ENCODE measurements at places on chromosomes 11 and 22.

DNA sequence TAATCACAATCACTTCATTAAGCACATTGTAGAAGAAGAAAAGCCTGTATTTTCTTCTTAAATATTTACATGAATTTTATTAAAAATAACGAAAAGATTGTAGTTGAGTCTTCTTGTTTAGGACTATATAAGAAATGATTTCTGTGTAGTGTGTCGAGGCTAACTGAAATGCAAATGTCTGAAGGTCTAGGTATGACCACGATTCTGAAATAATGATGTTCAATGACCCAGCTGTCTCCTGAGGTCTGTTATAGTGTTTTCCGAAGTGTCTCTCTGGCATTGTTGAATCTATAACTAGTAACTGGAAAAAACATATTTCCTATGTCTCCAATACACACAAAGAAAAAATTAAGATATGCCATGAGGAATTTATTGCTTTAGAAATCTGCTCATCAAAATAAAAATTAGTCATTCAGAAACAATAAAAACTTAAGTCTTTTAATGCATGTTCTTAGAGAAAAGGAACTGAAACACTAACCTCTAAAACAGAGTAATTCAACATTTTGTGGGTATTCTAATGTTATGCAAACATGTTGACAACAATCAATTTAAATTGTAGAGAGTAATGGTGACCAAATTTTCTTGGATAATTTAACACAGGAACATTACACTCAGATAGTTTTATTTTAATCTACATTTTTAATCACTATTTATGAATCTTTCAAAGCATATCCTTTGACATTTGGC is 55.0 kb downstream of the CASP12 start:
- no peak for DNase-seq

- no peak for DNase-seq
These were observed 4.4 kb upstream of the ZNRD2 start for GRCh38 chr11:65565624-65566453.

DNA sequence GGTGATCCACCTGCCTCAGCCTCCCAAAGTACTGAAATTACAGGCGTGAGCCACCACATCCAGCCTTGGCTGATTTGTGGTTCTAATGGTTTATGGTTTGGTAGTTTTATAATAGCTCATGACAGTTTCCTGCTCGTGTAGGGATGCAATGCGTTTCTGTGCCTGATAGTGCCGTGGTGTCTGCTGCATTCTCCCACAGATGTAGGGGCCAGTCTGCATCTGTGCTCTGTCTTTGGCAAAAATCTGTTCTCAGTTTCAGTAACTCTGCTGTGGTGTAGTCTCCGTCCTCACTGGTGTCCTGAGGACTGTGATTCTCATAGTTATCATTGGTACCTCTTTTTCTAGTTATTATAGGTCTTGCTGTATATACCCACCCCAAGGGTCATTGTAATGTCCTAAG is 16.3 kb downstream of the ST14 start:
- DNase-seq = no peak

- DNase-seq = no peak
These were observed 21.4 kb upstream of the FGF3 start for GRCh38 chr11:69840371-69841169.

- DNase-seq = no peak
These were observed 83.0 kb downstream of the TRAF6 start for GRCh38 chr11:36427079-36427478.

DNA sequence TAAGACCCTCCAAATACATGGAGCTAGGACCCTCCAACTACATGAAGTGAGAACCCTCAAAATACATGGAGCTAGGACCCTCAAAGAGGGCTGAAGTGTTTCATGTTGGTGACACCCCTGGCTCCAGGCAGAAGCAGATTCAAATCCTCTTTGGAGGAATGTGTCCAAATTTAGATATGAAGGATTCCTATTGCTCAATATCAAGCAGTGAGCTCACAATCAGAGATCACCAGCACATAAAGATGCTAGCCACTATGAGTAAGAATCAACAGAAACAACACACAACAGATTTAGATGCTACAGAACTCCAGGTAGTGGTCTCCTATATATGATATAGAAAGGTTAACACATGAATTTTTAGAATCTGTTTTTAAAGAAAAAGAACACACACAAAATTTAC is 11.2 kb upstream of the RAB3IL1 start:
- no peak for DNase-seq

DNA sequence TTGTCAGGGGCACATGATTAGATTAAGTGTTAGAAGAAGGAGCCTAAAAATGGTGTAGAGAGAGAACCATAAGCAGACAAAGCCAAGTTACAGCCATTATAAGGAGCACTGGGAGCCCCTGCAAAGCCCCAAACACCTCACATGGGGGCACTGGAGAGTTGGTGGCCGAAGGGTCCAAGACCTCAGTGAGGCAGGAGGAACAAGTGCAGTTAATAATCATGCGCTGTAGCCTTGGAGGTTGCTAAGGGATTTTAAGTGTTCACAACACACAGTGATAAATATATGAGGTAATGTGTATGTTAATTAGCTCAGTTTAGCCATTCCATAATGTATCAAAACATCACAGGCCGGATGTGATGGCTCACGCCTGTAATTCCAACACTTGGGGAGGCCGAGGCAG is 54.4 kb upstream of the JAM3 start:
- peak; percentile 56 for DNase-seq

GRCh38 chr11:94539420-94539819 is 4.3 kb upstream of the FUT4 start:
- DNase-seq = no peak

DNA sequence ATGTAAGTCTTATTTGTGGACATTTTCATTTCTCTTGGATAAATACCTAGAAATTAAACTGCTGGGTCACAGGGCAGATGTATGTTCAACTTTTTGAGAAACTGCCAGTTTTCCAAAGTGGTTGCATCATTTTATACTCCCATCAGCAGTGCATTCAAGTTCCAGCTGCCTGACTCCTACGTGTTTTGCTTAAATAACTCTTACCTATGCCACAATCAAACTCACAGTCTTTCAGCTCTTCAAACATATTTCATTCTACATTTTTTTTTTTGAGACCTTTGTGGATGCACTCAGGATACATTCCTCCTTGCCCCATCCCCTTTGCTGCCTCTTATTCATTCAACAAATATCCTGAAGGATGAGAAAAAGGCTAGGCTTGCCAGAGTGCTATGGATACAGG is 9.2 kb downstream of the TCF20 start:
- DNase-seq = no peak

GRCh38 chr11:87740968-87741367 is 434.3 kb downstream of the RAB38 start:
- no peak for DNase-seq

GRCh38 chr11:61627850-61628661 is 47.2 kb upstream of the SYT7 start:
- DNase-seq = peak; percentile 26

GRCh38 chr11:74519710-74520109 is 26.2 kb upstream of the LIPT2 start:
- no peak for DNase-seq

- no peak for DNase-seq
These were observed 812.8 kb downstream of the TBC1D22A start for GRCh38 chr22:47575291-47575690.

- no peak for DNase-seq
These were observed 3.7 kb downstream of the PTPRCAP start for GRCh38 chr11:67433536-67434394.

DNA sequence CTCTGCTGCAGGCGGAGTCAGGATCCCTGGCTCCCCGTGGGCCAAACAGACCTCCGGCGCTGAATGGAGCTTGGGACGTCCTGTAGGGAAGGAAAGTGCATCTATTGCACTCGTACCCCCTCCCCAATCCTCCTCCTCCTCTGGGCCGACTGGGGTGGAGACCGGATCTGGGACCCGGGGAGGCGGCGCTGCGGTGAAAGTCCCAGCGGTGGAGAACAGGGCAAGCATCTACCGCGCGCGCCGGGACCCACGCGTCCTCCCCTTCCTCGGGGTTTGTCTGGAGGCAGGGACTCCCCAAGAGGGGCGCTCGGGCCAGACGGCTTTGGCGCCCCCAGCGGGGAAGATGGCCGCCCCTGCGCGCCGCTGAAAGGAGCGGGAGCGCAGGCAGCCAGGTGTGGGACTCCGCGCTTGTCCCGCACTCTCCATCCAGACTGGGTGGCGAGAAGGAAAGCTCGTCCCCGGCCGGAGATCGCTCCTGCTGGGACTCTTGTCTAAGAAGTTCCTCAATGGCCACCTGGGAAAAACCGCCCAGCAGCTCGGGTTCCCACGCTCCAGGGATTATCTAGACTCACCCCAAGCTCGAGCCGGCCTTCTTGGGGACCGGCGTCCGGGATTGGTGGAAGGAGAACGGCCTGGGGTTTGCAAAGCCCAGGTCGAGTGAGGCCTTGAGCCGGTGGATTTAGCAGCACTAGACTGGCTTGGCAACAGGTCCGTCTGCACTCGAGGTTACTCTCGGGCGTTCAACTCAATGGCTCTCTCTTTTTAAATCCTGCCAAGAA is 718 bp downstream of the FADS2 start:
- peak; percentile 64 for DNase-seq

DNA sequence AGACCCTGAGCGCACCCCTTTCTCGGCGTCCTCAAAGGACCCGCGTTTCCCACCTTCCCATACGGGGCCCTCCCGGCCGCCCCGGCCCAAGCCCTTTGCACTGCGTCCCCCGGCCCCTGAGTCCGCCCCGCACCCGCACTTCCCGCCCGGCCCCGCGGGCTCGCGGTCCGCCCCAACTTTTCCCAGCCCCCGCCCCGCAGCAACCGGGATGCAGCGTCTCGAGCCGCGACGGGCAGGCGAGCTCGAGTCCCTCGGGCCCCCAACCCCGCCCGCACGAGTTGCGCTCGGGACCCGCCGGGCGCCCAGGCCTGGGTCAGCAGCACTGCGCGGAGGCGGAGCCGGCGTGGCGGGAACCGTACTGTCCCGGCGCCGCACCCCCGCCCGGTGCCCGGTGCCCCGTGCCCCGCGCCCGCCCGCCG is 371 bp downstream of the SMCO4 start:
- peak; percentile 19 for DNase-seq

DNA sequence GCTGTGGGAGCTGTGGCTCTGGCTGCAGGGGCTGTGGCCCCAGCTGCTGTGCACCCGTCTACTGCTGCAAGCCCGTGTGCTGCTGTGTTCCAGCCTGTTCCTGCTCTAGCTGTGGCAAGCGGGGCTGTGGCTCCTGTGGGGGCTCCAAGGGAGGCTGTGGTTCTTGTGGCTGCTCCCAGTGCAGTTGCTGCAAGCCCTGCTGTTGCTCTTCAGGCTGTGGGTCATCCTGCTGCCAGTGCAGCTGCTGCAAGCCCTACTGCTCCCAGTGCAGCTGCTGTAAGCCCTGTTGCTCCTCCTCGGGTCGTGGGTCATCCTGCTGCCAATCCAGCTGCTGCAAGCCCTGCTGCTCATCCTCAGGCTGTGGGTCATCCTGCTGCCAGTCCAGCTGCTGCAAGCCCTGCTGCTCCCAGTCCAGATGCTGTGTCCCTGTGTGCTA is 514 bp downstream of the KRTAP5-9 start:
- no peak for DNase-seq

DNA sequence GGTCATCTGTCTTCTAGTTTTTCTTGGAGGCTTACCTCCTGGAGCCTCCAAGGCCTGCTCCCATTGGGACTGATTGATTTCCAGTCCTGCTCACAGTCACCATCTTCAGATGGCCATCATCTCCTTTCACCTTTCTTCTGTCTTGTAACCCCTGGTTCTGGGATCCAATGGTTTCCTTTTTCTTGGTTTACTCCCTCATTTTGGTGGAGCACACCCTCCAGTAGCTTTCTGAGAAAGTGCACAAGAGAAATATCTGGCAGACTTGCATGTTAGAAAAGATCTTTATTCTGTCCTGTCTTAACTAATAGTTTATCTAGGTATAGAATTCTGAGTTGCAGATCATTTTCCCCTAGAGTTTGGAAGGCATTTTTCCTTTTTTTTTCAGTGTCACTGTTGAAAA is 50.9 kb downstream of the MPPED1 start:
- no peak for DNase-seq

DNA sequence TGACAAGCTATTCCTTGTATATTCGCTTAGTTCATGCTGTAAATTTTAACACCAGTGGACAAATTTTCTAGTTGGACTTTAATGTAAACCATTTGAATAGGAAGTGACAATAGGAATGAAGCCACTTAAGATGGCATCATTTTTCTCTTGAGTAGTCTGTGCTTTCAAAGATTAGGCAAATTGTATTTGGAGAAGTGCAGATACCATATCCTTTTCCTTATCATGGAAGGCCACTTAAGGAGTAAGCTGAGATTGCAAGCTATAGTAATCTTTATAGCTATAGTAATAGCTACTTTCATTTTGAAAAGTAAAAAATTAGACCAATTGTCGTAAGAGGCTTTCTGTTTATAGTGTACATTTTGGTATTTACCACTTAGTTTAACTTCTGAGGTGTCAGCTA is 12.8 kb downstream of the CAPRIN1 start:
- DNase-seq = no peak

GRCh38 chr11:47378010-47378835 is at the start of gene SPI1:
SPI1 (minus strand) TSS chr11:47378547; CDS start chr11:47378353, 194 bp downstream.
- no peak for DNase-seq

DNA sequence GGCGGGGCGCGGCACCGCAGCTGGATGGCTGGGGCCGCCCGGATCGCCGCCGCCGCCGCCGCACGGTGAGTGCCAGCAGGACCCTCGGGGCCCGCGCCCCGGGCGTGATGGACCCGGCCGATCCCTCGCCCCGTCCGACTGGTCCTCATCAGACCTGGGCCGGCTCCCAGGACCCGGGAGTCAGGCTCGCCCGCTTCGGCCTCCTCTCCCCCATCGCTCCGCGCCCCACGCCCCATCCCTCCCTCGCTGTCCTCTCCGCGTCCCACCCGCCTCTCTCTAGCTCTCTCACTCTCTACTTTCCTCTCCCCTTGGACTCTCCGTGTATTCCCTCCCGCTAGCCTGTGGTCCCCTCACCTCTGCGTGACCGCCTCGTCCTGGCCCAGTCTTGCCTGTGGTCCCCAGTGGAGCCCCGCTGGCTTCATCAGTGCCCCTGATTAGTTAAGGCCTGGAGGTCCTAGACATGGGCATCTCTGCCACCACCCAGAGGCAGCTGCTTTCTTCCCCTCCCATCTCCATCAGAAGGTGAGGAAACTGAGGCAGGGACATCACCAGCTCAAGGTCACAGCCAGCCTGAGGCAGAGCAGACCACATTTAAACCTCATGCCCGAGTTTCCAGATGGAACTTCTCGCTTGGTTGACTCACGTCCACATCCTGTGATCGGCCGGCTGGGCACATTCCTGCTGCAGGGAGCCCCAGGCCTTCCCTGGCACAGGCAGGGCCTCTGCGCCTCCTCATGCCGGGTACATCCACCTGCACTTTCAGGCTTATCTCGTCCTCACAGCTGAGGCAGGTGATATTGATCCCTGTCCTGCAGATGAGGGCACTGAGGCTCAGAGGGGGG is 429 bp downstream of the SLC39A13 start:
- peak; percentile 31 for DNase-seq

Measured in HAP-1 (cell line).